ENCODE measurements at places on chromosomes 3 and 15.

- DNase-seq: no peak
These were observed 71.1 kb upstream of the IMPG2 start for GRCh38 chr3:101391413-101391950.

- peak; percentile 57 for DNase-seq
These were observed 26.8 kb upstream of the RPL29 start for GRCh38 chr3:52022323-52023100.

DNA sequence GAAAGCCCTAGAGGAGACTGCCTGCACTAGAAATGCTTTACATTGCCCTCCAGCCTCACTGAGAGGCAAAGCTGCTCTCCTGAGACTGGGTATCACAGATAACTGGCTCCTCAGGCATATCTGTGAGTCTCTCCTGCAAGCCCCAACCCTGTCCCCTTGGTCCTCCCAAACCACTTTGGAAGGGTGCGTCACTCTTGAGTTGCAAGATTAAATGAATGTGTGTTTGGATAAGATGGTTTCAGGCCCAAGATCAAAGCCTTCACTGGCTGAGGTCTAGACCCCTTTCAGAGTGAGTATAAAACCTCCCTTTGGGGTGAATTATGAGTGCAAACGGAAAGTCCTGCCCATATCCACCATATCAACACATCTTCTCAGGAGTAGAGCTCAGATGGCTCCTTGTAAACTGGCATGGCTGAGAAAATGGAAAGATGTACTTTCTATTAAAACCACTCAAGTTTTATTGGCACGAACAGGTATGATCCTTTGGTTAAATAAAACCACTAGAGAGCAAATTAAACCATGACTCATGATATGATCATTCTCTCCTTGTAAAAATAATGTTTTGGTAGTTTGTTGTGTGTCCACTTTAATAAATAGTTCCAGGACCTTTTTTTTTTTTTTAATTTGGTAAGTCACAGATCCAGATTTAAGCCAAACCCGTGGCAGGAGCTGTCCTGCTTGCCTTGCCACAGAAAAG is 164.0 kb downstream of the CHST2 start:
- no peak for DNase-seq

DNA sequence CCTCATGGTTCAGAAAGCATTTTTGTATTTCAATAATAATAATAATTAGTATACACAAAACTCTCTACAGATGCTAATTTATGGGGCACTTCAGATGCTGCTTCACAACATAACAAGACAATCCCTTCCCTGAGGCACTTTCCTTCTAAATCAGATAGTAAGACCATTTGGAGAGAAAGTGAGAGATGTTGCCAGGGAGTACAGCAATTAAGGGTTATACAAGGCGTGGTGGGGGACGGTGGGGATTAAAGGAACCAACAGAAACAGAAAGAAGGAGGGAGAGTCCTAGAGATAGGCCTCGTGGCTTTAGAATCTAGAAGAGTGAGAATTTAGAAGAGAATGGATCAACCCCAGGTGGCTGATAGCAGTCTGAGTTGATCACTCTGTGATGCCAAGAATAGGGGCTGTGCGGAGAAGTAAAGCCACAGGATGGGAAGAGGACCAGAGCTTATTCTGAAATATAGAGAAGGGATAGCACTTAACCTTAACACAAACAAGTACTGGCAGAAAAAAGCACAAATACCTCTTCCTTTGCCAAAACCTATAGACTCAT is 76.9 kb downstream of the ETFA start:
- peak; percentile 49 for DNase-seq

- DNase-seq: no peak
These were observed 99.2 kb upstream of the C3orf80 start for GRCh38 chr3:160126051-160126450.

DNA sequence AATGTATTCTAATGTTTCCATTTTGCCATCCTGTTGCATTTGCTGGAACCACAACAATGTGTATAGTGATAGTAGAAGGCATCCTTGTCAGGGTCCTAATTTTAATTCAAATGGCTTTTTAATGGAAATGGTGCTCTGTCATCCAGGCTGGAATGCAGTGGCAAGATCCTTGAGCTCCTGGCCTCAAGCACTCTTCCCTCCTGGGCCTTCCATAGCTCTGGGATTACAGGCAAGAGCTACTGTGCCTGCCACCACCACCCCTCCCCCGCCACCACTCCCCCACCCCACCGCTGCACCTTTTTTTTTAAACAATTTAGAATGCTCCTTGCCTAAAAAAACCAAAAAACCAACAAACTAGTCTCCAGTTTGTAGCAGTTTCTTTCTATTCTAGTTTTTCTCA is 15.2 kb upstream of the IQCF6 start:
- DNase-seq: no peak

DNA sequence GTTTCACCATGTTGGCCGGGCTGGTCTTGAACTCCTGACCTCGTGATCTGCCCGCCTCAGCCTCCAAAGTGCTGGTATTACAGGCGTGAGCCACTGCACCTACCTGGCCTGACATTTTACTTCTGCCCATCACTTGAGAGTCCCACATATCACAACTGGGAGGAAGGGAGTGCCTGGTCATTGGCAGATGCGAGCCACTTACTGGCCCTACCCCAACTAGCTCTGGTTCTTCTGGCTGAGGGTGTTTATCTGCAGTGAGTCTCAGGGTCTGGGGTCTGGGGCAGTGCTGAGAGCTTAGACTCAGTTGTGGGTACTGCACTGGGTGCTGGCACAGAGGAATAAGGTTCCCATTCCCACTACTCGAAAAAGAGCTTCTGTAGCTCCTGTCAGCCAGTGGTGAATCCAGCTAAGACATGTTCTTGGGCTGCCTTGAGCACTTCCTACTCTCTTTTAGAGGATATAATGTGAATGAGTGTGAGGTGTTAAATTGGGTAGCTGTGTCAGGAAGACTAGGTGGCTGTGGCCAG is 30.2 kb downstream of the DAG1 start:
- DNase-seq: no peak

GRCh38 chr15:25228261-25228660 is 210.6 kb downstream of the UBE3A start:
- DNase-seq: no peak

- no peak for DNase-seq
These were observed 17.8 kb downstream of the RUBCN start for GRCh38 chr3:197718891-197719290.

GRCh38 chr3:131881777-131882176 is 153.0 kb downstream of the CPNE4 start:
- DNase-seq: no peak

- no peak for DNase-seq
These were observed 8.9 kb upstream of the CTDSPL start for GRCh38 chr3:37852771-37853170.

DNA sequence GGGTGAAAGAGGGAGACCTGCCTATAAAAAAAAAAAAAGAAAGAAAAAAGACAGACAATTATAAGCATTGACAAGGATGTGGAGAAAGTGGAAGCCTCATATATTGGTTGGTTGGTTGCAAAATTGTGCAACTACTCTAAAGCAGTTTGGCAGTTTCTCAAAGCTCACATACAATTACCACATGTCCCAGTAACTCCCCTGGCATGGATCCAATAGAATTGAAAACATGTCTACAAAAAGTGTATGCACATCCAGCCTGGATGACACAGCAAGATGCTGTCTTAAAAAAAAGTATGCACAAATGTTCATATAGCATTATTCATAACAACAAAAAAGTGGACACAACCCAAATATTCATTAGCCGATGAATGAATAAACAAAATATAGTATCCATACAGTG is 19.5 kb downstream of the SETMAR start:
- no peak for DNase-seq

DNA sequence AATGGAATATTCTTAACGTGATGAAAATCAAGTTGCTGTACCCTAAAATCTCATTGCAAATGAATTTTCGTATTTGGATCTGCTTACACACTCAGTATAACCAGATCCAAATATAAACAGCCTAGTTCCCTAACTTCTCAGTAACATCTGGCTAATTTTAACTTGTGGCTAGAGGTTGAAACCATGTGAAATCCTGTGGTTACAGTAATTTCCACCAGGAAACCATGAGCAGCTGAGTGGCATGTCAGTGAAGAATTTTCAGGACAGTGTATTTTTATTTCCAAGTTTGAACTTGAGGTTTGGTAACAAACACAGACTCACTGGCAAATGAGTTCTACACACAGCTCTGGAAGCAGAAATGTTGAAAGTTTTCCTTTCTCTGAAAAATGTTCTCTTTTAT is 754.1 kb downstream of the NR2F2 start:
- DNase-seq: no peak

Data from D341Med (cell line).